ENCODE measurements at places on chromosomes 5 and 9. TPM values are rescaled to one million over a fixed set of nuclear protein-coding genes. Genes with fewer than 3 reads are reported as not detected.

The TLR4 gene
- 214 TPM for polyA plus RNA-seq

The ACTBL2 gene
- not detected for polyA plus RNA-seq

The DNAI1 gene
- polyA plus RNA-seq, result not detected

The PCDHA4 gene
- not detected for polyA plus RNA-seq

The CAMK2A gene
- polyA plus RNA-seq, result not detected

The PCDHB12 gene
- polyA plus RNA-seq, result not detected

The NMUR2 gene
- polyA plus RNA-seq, result not detected

The SEMA6A gene
- polyA plus RNA-seq, result not detected

The PDE8B gene
- 0.20 TPM for polyA plus RNA-seq

The LCN9 gene
- not detected for polyA plus RNA-seq

The PTTG1 gene
- polyA plus RNA-seq, result 3.6 TPM

The GABBR2 gene
- polyA plus RNA-seq, result not detected

The PCDHA1 gene
- polyA plus RNA-seq, result not detected

The IFNE gene
- polyA plus RNA-seq, result not detected

The LRRC19 gene
- not detected for polyA plus RNA-seq

The FOXD4L4 gene
- not detected for polyA plus RNA-seq

The NR2F1-AS1 gene
- not detected for polyA plus RNA-seq

The TICAM2 gene
- 25.1 TPM for polyA plus RNA-seq

The PTCH1 gene
- polyA plus RNA-seq, result not detected

The FRRS1L gene
- polyA plus RNA-seq, result not detected

The ARL10 gene
- not detected for polyA plus RNA-seq

The DNAJB5 gene
- polyA plus RNA-seq, result 0.66 TPM

The PRR7 gene
- polyA plus RNA-seq, result 17.4 TPM

The CTSV gene
- polyA plus RNA-seq, result not detected

The GRHPR gene
- 96.6 TPM for polyA plus RNA-seq

The OSMR gene
- not detected for polyA plus RNA-seq

The SHOC1 gene
- polyA plus RNA-seq, result not detected

The EQTN gene
- polyA plus RNA-seq, result not detected

The FGF1 gene
- not detected for polyA plus RNA-seq

The ENTR1 gene
- 60.0 TPM for polyA plus RNA-seq

The PCDHB14 gene
- polyA plus RNA-seq, result not detected

The WNK2 gene
- polyA plus RNA-seq, result not detected

The CCDC180 gene
- 0.24 TPM for polyA plus RNA-seq

The IFNA13 gene
- not detected for polyA plus RNA-seq

The ADRB2 gene
- 6.8 TPM for polyA plus RNA-seq

The UGT3A1 gene
- not detected for polyA plus RNA-seq

The SPATA6L gene
- not detected for polyA plus RNA-seq

The SYNPO gene
- not detected for polyA plus RNA-seq

The SMIM15 gene
- polyA plus RNA-seq, result 3.2 TPM

The FTMT gene
- not detected for polyA plus RNA-seq

The ADAMTSL1 gene
- not detected for polyA plus RNA-seq

The RIC1 gene
- polyA plus RNA-seq, result 36.4 TPM

The ALDH7A1 gene
- polyA plus RNA-seq, result 0.67 TPM

The PCDHA9 gene
- polyA plus RNA-seq, result not detected

The DMRT2 gene
- not detected for polyA plus RNA-seq
